Amniotic stem cell (primary cell): ENCODE measurements at places on chromosomes 7 and 10.

- peak; percentile 20 for DNase-seq
Observed at GRCh38 chr7:15305002-15305600, 256.7 kb downstream of the AGMO start.

- no peak for DNase-seq
Observed at GRCh38 chr10:123556049-123556448, 110.1 kb upstream of the GPR26 start.

DNA sequence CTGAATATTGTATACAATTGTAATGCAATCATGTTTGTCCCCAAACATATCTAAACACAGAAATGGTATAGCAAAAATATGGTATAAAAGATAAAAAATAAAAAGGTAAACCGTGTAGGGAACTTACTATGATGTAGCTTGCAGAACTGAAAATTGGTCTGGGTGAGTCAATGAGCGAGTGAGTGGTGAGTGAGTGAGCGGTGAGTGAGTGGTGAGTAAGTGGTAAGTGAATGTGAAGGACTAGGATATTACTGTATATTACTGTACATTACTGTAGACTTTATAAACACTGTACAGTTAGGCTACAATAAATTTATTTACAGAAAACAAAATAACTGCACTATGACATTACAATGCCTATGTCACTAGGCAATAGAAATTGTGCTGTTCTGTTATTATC is 1163.2 kb upstream of the SORCS1 start:
- DNase-seq = no peak

DNA sequence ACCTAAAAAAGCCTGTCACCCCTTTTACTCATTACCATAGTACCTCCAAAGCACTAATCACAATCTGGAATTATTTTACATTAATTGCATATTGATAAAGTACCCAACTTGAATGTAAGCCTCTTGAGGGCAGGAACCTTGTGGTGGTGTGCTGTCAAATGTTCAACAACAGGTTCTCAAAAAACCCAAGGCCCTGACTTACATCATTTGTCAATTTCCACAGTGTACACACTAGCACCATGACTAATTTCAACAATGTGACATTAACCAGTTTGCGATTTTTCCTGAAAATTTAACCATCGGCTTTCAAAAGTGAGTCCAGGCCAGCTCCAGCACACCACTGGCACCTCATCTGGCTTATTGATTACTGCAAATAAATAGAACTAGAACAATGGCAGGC is 87.5 kb downstream of the SVOPL start:
- no peak for DNase-seq
